ENCODE measurements at places on chromosomes 11 and 22.

DNA sequence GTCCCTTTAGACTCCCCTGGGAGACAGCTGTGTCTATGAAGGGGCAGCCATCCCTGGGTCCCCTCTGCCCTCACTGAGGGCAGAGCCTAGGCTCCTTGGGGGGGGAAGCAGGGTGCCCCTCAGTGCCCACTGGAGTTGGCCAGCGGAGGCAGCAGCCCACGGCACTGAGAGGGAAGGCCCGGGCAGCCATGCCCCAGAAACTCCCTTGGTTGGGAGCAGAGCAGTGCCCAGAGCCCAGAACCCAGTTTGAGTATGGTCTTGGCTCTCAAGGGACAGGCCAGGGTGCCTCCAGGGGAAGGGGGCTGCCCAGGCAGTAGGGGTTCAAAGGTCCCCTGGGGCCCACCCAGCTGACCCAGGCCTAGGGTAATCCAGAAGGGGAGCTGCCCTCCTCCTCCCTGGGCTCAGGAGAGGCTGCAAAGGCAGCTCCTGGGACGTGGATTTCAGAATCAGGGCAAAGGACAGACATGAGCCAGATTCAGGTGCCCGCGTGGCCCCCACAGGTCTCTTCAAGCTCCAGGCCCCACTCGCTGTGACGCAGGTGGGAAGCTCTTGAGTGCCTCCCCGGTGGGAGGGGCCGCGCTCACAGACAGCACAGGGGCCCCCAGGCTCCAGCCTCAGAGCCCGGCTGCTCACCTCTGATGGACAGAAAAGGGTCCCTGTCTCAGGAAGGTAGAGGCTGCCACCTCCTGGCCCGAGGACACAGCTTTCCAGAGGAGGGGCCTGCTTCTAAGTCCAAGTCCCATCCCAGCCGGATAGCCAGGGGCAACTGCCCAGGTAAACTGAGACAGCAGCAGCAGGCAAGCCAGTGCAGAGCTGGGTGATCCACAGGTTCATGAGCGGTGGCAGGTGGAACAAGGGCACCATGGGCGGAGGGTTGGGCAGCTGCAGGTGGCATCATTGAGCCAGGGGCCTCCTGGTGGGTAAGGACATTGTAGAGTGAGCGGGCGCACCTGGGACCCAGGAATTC is 2.6 kb downstream of the C11orf21 start:
- DNase-seq, result peak; percentile 44

GRCh38 chr11:68847395-68847794 is 5.7 kb upstream of the CPT1A start:
- DNase-seq, result no peak

- DNase-seq, result no peak
Measured at GRCh38 chr11:14144934-14145333, 182.4 kb downstream of the SPON1 start.

- no peak for DNase-seq
Measured at GRCh38 chr11:110960167-110960566, 247.9 kb upstream of the ARHGAP20 start.

DNA sequence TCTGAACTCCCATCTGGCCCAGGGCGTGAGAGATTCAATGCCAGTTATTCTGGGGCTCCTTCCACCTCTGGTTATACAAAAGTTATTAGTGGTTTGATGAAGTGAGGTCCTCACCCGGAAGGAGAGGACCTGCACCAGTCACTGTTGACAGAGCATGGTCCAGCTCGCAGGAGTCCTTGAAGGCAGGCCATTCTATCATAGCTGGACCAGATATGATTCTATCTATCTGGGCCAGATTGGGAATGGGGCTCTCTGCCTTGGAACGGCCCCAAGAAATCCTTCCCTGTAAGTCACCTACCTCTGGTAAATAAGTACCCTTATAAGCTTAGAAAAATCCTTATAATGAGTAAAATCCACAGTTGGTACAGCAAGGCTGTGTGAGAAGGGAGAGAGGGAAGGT is 50.7 kb downstream of the C11orf91 start:
- DNase-seq, result no peak

- no peak for DNase-seq
Measured at GRCh38 chr11:103488031-103488461, 378.8 kb downstream of the DYNC2H1 start.

DNA sequence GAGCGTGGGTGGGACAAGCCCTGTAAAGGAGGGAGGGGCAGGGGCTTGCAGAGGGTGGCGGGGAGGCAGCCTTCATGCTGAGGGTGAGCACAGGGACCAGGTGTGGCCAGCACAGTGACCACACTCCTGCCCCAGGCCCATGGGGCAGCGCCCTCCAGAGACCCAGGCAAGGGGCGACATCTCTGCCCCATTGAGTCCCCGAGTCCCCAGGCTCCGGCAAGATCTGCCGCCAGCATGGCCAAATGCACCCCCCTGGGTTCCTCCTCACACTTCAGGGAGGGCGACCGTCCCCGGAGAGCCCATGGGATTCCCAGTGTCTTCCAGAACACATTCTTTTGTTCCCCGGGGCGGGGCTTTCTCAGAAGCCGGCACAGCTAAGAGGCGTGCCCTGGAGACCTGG is 362.5 kb downstream of the TBC1D22A start:
- no peak for DNase-seq

- no peak for DNase-seq
Measured at GRCh38 chr11:129323896-129324502, 51.6 kb upstream of the BARX2 start.

DNA sequence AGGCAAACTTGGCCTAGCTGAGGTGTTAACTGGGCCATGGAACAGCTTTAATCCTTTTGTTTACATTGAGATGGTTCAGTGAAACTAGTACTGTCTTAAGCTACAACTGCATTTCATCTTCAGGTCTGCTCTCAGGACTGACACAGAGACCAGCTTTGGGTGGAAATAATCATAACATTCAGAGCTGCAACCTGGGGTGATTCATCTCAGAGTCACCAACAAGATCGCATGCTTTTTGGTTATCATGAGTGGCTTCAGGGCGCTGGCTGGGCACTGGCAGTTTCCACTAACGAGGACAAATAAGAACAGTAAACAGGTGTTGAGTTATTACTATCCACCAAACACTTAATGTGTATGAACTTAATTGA is 60.9 kb upstream of the PAX6 start:
- DNase-seq, result no peak

DNA sequence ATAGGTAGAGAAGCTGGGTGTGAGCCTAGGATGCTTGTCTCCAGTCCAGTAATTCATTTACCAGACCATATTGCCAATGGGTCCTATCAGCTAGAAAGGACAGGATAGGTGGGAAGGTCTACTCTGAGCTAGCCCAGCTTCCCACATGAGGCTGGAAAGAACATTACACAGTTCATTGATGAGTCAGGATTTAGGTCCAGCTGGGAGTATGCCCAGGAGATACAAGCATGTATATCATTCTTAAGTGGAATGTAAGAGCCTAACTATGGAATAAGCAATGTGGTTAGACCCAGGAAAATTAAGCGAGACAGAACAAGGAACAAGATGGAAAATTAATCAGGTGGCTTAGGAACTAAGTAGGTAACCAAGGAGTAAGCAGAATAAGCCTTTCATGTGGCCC is 59.0 kb upstream of the TBCEL start:
- no peak for DNase-seq

GRCh38 chr11:10441652-10442503 is 13.2 kb upstream of the AMPD3 start:
- no peak for DNase-seq

DNA sequence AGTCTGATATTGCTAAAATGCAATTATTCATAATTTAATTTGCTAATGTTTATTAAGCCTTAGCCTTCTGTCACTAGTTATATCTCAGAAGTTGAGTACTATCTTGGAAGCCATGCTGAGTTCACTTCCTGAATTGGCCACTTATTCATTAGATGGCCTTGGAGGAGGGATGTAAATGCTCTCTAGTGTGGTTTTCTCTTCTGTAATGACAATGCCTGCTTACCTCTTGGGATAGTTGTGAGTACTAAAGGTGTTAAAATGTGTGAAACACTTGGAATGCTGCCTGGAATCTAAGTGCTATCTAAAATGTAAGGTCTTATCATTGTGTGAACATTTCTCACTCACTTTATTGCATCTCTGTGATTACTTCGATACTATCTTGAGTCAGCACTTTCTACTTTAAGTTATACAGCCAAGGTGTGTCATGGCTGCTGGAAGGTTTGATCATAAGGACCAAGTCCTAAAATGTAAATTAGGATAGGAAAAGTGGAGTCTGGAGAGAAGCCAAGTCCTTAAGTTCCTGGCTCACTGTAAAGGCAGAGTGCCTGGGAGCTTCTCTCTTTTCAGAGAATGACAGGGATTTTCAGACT is 12.4 kb downstream of the GLYATL2 start:
- no peak for DNase-seq

GRCh38 chr11:32215157-32215556 is 124.3 kb downstream of the RCN1 start:
- no peak for DNase-seq

GRCh38 chr22:39449708-39450107 is 7.1 kb upstream of the MGAT3 start:
- no peak for DNase-seq
